Heart right ventricle (tissue), 16 donors: ENCODE measurements at places on chromosomes 2 and 18. TPM values are rescaled to one million over a fixed set of nuclear protein-coding genes. Genes with fewer than 3 reads are reported as not detected.

The KIAA2012 gene
- polyA plus RNA-seq, result not detected

The TPGS2 gene
- polyA plus RNA-seq, result 12.4 TPM

The C2orf66 gene
- polyA plus RNA-seq, result not detected

The OTOF gene
- 0.03 TPM for polyA plus RNA-seq

GRCh38 chr2:204655101-204655500 lies 109.8 kb downstream of the PARD3B start:
- no peak for DNase-seq

- no peak for DNase-seq
Observed at GRCh38 chr2:25281522-25281921, 60.2 kb downstream of the DNMT3A start.

DNA sequence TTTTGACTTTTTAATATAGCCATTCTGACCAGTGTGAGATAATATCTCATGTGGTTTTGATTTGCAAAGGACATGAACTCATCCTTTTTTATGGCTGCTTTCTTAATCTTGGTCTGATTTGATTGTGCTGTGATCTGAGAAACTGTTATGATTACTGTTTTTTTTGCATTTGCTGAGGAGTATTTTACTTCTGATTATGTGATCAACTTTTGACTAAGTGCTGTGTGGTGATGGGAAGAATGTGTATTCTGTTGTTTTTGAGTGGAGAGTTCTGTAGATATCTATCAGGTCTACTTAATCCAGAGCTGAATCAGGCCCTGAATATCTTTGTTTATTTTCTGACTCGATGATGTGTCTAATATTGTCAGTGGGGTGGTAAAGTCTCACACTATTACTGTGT lies 16.8 kb downstream of the SP140L start:
- no peak for DNase-seq

- DNase-seq, result no peak
Observed at GRCh38 chr2:10834068-10834655, 21.6 kb upstream of the PDIA6 start.

DNA sequence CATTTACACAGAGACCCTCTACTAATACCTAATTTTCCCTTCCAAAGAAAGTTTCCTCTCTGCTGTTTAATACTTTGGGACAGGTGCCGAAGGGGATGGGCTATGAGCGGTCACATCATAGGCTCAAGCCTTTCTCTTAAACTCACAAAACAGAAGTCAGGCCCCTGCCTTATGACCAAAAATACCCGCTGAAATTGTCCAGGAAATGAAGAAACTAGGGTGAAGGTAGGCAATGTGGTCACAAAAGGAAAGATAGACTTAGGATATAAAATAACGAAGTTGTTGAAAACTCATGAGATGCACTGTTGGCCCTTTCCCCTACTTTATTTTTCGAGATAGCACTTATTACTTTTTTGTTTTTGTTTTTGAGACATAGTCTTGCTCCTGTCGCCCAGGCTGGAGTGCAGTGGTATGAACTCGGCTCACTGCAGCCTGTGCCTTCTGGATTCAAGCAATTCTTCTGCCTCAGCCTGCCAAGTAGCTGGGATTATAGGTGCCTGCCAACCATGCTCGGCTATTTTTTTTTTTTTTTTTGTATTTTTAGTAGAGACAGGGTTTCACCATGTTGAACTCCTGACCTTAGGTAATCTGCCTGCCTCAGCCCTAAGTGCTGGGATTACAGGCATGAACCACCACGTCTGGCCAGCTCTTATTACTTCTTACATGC lies 16.3 kb downstream of the SLC8A1 start:
- DNase-seq, result no peak

- DNase-seq, result no peak
Observed at GRCh38 chr18:9949861-9950260, 36.0 kb downstream of the VAPA start.

DNA sequence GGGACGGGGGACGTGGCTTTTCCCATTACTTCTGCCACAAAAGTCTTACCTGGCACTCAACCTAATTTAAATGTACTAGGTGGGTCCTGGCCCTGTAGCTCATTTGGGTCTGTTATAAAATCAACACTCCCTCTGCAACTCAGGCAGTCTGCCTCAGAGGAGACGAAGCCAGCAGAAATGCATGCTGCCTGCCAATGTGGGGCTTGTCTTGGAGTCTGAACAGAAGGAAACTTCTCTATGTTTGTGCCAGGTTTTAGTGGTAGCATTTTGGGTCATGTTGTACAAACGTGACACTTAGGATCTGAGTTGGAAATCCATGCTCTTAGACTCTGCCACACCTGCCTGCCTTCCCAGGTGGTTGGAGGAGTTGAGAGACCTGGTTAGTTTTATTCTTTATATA lies 292.5 kb upstream of the FAM98A start:
- DNase-seq, result no peak
